T-helper 22 cell (primary cell): ENCODE measurements at places on chromosomes 13 and 19.

DNA sequence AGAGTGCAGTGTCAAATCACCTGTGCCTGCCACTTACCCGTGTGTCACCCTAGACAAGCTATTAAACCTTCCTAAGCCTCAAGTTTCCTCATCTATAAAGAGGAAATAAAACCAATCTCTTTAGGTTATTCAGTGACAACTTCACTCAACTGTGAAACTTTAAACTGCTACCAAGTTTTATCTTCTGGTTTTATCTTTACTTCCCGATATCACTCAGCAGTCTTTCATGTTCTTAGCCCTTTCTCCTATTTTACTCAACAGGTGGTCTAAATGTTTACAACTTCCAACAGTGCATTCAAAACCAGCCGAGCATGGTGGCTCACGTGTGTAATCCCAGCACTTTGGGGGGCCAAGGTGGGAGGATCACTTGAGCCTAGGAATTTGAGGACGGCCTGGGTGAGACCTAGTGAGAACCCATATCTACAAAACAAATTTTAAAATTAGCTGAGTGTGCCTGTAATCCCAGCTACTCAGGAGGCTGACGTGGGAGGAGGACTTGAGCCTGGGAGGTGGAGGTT, 59.6 kb downstream of the GPALPP1 start:
- DNase-seq: no peak

GRCh38 chr19:12607631-12608030, 3.0 kb downstream of the ZNF490 start:
- no peak for DNase-seq

- DNase-seq: no peak
Observed at GRCh38 chr13:110304256-110304655, 2.7 kb downstream of the COL4A1 start.

DNA sequence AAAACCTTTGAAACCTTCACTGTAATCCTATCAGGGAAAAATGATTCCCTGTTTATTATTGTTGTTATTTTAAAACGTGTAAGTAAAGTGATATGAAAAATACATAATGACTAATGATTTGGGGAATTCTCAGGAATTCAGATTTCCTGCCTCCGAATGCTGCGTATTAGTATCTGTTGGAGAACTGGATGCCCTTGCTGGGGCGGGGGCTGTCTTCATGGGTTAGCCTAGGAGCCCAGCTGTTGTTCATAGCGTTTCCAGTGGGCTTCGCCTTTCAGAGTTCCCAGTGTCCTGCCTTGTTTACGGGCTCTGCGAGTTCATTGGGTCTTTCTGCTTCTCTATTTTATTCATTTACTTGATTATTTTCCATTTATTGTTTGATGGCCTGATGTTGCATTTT, 18.4 kb downstream of the NAXD start:
- DNase-seq: no peak

DNA sequence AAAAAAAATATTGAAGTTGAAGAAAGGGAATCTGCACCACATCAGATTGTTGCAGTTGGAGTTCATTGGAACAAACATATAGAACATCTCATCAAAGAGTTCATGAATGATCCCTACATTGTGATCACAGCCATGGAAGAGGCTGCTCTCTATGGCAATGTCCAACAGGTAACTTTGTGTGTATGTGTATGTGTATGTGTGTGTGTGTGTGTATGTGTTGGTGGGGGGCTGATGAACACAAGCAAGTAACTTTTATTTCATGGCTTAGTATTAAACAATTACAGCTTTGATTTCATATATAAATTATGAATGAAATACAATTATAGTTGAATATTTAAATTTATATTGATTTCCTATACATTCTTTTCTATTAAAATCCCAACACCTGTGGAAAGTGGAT, 69.4 kb downstream of the SLC7A9 start:
- DNase-seq: no peak

DNA sequence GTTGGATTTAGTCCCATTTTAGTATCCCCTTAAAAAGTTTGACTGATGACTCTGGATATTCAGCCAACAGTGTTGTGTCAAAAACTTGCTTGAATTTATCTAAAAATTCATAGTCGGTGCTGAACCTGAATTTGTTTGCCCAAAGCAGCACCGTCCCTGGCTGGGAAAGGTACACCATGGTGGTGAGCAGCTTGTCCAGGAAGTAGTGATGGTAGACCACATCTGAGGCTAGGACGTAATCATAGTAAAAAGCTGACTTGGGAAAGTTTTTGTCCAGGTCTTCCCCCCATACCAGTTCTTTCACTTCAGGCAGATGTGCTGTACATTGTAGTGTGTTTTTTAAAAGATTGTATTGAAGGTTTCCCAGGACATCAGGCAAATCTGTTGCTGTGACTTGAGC, 8.8 kb downstream of the METTL21C start:
- DNase-seq: no peak

DNA sequence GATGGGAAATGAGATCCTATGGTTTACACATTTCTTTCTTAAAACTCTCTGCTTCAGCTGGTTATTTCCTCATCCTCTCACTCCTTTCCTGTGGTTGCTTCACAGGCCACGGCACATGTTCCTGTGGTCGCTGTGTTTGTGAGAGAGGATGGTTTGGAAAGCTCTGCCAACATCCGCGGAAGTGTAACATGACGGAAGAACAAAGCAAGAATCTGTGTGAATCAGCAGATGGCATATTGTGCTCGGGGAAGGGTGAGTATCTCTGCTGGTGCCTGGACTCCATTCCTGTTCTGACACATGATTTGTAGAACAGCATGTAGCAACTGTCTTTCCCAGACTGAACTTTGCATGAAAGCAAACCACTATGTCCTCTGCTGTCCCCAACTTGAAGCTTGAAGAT, 254.2 kb downstream of the ITGBL1 start:
- no peak for DNase-seq

DNA sequence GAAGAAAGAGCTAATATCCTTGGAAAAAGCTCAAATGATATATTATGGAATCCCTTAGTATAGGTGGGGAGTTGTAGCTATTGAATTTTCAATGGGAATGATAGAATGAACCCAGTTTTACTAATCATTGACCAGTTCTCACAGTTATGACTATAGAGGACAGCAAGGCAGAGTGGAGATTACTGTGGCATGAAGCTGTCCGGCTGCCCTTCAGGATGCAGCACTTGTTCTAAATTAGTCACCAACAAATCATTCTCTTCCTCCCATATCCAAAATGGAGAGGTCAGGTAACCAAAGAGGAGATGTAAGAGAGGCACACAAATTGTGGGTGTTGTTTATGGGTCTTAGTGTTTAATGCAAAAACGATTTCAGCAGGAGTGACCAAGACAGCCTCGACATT, 1490.0 kb upstream of the MIR17HG start:
- DNase-seq: no peak

DNA sequence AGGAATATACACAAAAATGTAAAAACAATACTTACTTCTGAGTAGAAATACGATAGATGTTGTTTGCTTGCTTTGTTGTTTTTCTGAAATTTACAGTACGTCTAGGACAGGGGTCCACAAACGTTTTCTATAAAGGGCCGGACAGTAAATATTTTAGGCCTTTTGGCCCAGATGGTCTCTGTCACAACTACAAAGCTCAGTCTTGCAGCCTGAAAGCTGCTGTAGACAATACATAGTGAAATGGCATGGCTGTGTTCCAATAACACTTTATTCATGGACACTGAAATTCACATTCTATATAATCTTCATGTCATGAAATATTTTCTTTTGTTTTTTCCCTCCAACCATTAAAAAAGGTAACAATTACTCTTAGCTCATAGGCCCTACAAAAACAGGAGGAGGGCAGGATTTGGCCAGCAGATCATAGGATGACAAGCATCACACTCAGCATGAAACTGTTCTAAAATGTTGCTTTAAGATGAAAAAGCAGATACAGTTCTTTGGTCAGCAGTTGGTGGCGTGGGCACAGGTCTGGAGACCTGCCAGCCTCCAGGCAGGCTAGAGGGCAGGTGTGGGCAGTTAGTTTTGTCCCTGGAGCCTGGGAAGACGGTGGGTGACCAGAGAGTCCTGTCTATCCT, at the start of gene EDDM13:
Gene EDDM13, plus strand, starts transcription at position 588 of the 638 bp plus-strand sequence. CDS start 87 bp downstream, outside the sequence.
- DNase-seq: no peak

DNA sequence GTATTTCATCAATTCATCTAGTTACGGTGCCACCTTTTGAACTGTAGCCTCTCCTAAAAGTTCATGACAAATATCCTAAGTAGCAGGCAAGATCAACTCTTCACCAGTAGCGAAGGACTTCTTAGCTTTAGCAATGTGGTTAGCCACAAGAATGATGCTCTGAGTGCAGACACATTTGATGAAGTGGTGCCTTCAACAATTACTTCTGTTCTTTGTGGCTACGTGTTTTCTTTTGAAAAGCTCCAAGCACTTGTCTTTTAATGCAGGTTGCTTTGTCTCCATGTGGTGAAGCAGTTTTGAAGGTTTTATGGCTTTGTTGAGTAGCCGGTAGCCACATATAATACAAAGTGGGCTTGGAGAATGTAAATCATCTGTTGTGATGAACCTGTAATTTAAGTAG, 194.7 kb downstream of the B3GLCT start:
- no peak for DNase-seq

- DNase-seq: no peak
Observed at GRCh38 chr19:45659096-45659729, 8.8 kb upstream of the GIPR start.

- DNase-seq: no peak
Observed at GRCh38 chr13:23754506-23754905, 134.7 kb downstream of the MIPEP start.

DNA sequence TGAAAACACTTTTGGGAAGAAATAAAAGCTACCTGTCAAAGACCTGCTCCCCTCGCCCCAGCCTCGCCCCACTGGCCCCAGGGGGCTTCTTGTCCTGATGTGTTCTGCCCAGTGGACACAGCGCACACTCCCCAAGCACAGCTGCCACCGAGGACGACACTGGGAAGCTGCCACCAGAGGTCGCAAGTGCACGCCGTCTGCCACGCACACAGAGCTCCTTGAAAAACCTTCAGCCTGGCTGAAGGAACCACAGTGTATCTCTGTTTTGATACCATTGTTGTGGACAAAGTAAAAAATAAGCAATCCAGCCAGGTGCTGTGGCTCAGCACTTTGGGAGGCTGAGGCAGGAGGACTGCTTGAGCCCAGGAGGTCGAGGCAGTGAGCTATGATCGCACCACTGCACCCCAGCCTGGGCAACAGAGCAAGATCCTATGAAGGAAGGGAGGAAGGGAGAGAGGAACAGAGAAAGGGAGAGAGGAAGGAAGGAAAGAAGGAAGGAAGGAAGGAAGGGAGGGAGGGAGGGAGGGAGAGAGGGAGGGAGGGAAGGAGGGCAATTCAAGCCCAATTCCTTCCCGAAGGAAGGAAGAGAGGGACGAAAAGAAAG, 57.3 kb downstream of the CEBPG start:
- DNase-seq: peak; percentile 34

GRCh38 chr19:40419780-40420179, 6.0 kb downstream of the SERTAD1 start:
- DNase-seq: no peak

DNA sequence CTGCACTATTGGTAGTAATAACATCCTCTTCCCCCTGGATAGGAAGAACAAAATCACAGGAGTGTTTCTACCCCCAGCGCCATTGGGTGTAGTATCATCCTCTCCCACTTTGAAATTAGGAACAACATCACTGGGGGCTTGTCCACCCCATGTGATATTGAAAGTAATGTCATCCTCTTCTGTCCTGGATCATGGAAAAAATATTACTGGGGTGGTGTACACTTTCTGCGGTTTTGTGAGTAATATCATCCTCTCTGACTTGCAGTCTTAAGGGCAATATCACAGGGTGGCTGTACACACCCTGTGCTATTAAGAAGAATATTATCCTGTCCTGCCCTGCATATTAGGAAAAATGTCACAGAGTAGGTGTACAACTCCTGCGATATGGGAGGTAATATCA, 4.9 kb upstream of the RGCC start:
- DNase-seq: no peak

GRCh38 chr13:78402708-78403400, 200.5 kb downstream of the POU4F1 start:
- no peak for DNase-seq

- DNase-seq: no peak
Observed at GRCh38 chr19:17180997-17181702, 34.0 kb upstream of the USE1 start.

- no peak for DNase-seq
Observed at GRCh38 chr19:33506498-33506897, 15.1 kb downstream of the PEPD start.

- no peak for DNase-seq
Observed at GRCh38 chr13:70579941-70580340, 471.7 kb upstream of the KLHL1 start.

DNA sequence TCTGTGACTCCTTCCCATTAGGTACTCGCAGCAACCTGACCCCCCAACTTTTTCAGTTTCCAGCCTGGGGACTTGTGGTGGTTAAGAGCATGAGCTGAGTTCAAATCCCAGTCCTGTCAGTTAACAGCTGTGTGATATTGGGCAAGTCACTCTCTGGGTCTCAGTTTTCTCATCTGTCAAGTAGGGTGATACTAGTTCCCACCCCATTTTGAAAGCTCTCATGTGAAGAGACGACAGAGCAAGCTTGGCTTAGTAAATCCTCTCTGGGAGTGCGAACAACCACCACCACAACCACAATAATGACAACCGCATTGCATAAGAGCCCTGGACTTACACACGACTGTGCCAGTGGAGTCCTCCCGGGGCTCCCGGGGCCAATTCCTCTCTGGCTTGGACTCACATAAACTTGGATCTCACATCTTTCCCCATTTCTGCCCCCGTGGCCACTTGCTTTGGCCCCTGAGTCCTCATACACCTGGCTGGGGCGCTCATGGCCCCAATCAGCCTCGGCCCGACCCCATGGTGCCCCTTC, 454 bp downstream of the BLVRB start:
- no peak for DNase-seq

GRCh38 chr19:54189145-54189734, at the start of gene MBOAT7:
Gene MBOAT7, minus strand, starts transcription at chr19:54189580. Its CDS starts 1,072 bp downstream, at chr19:54188508.
- DNase-seq: no peak

DNA sequence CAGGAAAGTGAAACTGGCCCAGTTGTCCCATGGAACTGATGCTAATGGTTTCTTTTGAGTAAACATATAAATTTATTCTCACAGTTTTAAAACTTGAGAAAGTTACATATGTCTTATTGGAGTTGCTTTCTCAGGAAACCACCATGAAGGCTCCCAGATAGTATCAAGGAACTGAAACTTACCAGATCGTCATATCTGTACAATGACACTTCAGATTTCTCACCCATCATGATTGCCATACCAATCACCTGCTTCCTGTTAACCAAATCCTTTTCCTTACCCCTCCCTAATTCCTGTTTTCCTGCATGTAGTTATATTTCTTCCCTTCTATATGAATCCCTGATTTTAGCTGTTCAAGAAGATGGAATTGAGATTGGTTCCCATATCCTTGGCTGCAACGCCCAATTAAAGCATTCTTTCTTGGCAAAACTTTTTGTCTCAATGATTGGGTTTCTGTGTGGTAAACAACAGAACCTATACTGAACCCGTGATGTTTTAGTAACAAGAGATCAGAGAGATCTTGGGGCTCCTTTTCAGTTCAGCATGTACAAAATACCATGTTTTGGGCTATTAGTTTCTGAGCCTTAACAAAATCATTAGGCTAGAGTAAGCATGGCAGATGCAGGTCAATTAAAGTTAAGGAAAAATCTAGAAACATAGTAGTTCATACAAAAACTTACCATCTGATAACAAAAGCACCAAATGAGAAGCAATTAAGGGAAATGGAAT, 781.3 kb upstream of the MIR17HG start:
- no peak for DNase-seq
